ENCODE measurements at places on chromosomes 3 and 15. TPM values are rescaled to one million over a fixed set of nuclear protein-coding genes. Genes with fewer than 3 reads are reported as not detected.

DNA sequence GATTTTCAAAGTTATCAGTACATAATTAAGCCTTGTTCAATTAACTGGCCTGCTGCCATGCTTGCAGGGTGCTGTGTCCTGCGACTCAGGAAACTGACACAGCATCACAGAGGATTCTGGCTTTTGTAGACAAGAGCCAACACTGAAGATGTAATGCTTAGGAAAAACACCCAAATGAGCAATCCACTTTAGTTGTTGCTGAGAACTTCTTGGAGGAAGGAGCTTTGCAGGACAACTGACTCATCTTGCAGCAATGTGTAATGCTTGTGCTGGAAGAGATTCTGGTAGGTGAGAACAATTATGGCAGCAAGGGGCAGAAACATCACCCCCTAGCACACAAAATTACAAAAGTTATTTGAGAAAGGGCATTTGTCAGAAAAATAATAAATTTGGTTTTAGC, 67.6 kb downstream of the NLGN1 start:
- no peaks in the 10 kb centered on the region for H3K4me1 ChIP-seq
- no peak overlapping the region for H3K4me3 ChIP-seq
- H3K27ac ChIP-seq = no peak overlapping the region
- no peaks in the 10 kb centered on the region for H3K27me3 ChIP-seq
- no peaks in the 10 kb centered on the region for H3K36me3 ChIP-seq

- H3K27me3 ChIP-seq = no peaks in the 10 kb centered on the region
- no peak for DNase-seq
- H3K36me3 ChIP-seq = no peaks in the 10 kb centered on the region
- no peak overlapping the region for H3K27ac ChIP-seq
- no peaks in the 10 kb centered on the region for H3K4me1 ChIP-seq
These were observed 62.2 kb downstream of the PYDC2 start for GRCh38 chr3:191523148-191523547.

DNA sequence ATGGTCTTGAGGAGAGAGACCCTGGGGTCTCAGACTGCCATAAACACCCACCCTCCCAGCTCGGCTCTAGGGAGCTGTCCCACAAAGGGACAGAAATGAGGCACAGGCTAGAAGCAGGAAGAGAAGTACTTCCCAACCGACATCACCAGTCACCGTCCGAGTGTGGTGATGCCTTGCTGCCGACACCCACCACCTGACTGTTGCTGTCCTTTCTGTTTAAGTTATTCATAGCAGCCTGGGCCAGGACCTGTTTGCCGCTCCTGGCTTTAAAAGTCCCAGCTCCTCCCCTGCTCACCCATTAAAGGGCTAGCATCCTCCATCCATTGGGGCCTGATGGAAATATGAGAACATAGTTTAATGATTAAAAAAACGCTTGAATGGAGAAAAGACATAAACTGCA, 13.2 kb upstream of the SPG11 start:
- H3K4me1 ChIP-seq = no peaks in the 10 kb centered on the region
- H3K27me3 ChIP-seq = no peaks in the 10 kb centered on the region
- H3K4me3 ChIP-seq = no peak overlapping the region
- DNase-seq = no peak

DNA sequence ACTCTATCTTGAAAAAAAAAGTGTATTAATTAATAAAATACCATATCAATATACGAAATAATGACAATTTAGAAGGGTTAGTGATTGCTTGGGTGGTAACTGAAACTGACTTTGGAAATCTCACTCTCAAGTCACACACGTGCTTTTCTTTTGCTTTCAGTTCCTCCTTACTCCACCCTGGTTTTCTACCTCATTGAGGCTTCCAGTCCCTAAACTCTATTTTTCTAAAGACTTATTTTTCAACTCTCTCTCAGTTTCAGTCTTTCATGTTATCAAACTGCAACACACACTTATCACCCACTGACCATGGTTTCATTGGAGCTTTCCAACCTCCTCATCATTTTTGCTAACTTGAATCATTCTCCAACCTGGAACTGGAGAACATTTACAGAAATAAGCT, 23.5 kb downstream of the IL12A start:
- H3K27ac ChIP-seq = no peak overlapping the region
- H3K4me3 ChIP-seq = no peak overlapping the region

DNA sequence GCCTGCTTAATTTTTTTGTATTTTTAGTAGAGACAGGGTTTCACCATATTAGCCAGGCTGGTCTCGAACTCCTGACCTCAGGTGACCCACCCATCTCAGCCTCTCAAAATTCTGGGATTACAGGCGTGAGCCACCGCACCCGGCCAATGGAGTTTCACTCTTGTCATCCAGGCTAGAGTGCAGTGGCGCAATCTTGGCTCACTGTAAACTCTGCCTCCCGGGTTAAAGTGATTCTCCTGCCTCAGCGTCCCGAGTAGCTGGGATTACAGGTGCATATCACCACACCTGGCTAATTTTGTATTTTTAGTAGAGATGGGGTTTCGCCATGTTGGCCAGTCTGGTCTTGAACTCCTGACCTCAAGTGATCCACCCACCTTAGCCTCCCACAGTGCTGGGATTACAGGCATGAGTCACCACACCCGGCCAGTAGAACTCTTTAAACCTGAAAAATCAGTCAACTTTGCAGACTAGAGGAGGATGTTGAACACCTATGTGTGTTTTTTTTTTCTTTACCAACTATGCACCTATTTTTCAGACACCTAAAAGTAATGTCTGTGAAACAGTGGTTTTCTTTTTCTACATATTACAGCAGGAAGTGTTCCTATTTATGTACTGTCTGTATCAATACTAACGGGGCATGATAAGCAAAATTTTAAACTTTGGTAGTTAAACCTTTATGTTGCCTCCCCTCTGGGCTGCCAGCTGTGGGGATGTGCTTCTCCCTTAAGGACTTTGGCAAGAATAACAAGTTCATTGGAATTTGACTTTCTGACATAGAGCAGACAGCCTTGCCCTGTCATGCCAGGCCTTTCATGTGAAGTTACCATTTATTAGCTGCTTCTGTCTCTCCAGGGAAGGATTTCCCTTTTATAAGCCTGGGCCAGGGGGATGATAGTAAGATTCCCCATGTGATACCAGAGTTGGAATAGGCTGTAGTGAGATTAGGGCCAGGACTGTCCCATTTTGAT, 8.1 kb downstream of the ARIH2 start:
- no peak overlapping the region for H3K4me3 ChIP-seq
- peaks cover 4% of the 10 kb centered on the region for H3K36me3 ChIP-seq
- DNase-seq = no peak

Gene CHRFAM7A
- 0.73 TPM for total RNA-seq

Gene MTMR10
- total RNA-seq = 31.5 TPM

Gene TIPARP
- 45.1 TPM for total RNA-seq

Gene GJD2
- not detected for total RNA-seq

Measured in breast epithelium (tissue), 4 donors.